Endodermal cell (in vitro differentiated cells): ENCODE measurements at places on chromosomes 1 and 21. TPM values are rescaled to one million over a fixed set of nuclear protein-coding genes. Genes with fewer than 3 reads are reported as not detected.

The DOCK7 gene
- 70.8 and 72.8 TPM in 2 replicates for total RNA-seq

DNA sequence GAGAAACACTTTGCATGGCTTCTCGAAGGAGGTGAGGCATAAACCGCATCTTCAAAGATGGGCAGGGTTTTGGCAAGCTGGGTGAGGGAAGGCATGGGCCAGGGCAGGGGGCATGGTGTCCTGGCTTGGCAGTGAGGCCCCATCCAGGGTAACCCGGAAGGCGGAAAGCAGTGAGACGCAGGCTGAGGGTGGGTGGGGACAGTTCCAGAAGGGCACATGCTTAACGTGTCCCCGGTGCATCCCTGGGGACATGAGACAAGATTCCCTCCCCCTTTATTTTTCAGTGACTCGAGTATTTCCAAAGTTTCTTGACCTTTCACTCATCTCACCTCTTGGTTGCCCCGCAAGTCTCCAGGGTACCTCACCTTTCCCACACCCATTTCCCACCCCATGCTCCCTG, 122.8 kb upstream of the SLC25A33 start:
- no peak overlapping the region for H3K4me3 ChIP-seq
- DNase-seq = no peak
- no peak overlapping the region for H3K27ac ChIP-seq
- H3K27me3 ChIP-seq = no peaks in the 10 kb centered on the region
- no peaks in the 10 kb centered on the region for H3K36me3 ChIP-seq
- H3K4me1 ChIP-seq = peaks cover 5% of the 10 kb centered on the region

- no peak overlapping the region for H3K27ac ChIP-seq
- no peaks in the 10 kb centered on the region for H3K36me3 ChIP-seq
- H3K4me1 ChIP-seq = no peaks in the 10 kb centered on the region
These were observed 1237.5 kb downstream of the AMY1C start for GRCh38 chr1:104987210-104987609.

The NPHS2 gene
- total RNA-seq = not detected in 2 replicates

DNA sequence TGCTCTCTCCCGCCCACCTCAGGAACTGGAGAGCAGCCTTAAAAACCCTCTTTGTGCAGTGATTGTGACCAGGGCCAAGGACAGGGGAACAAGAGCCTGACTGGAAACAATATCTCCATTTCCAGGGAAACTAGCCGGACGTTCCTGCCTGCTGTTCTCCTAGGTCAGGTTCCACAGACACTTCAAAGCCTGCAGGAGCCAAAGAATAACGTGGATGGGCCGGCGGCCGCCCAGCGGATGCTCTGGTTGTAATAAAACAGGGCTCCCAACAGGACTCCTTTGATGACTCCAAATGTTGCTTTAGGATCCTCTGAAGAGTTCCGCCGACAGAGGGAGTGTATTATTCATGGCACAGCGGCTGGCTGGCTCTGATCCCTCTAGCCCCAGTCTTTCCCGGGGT, 162.2 kb downstream of the PLXNA2 start:
- no peak overlapping the region for H3K4me3 ChIP-seq
- peaks cover 90% of the 10 kb centered on the region for H3K36me3 ChIP-seq
- DNase-seq = peak; percentile 75
- H3K27me3 ChIP-seq = no peaks in the 10 kb centered on the region
- H3K27ac ChIP-seq = peak overlapping the region; percentile 4
- H3K4me1 ChIP-seq = peaks cover 33% of the 10 kb centered on the region

DNA sequence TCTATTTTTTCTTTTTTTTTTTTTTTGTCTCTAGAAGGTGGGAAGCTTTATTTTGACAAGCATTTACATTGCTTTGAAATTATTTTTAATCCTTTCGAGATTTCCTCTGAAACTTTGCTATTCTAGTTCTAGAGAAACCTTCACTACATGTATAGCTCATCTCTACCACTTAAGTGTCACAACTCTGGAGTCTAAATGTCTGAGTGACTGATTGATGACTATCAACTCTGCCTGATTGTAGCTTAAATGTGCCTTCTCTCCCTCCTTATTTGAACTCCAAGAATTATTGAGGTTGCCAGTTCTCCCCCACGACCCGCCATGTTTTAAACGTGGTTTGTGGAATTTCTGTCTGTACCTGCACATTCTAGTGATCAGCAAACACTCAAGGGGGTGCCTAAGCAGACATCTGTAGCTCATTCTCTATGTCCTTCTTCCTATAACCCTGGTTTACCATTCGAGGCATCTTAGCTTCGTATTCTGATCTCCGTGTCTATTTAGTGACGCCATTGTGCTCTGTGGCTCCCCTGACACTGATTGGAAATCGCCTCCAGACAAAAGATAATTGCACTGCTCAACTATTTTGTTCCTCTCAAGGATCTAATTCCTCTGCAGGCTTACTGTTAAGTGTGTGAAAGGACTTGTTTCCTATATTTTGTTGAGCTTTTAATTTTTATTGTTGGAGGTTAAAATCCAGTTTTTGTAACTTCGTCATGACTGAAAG, 1570.6 kb downstream of the BRINP3 start:
- no peak overlapping the region for H3K4me3 ChIP-seq
- peaks cover 5% of the 10 kb centered on the region for H3K4me1 ChIP-seq
- no peaks in the 10 kb centered on the region for H3K27me3 ChIP-seq
- no peak overlapping the region for H3K27ac ChIP-seq

- H3K27ac ChIP-seq = no peak overlapping the region
- H3K27me3 ChIP-seq = no peaks in the 10 kb centered on the region
- H3K4me1 ChIP-seq = peaks cover 13% of the 10 kb centered on the region
- peak; percentile 96 for DNase-seq
These were observed 2.7 kb upstream of the SDC3 start for GRCh38 chr1:30911059-30911954.

- peak overlapping the region; percentile 99 for H3K4me3 ChIP-seq
- DNase-seq = no peak
- no peaks in the 10 kb centered on the region for H3K36me3 ChIP-seq
- H3K27ac ChIP-seq = no peak overlapping the region
- H3K27me3 ChIP-seq = no peaks in the 10 kb centered on the region
These were observed 1.8 kb downstream of the EYA3 start for GRCh38 chr1:28086651-28087050.

DNA sequence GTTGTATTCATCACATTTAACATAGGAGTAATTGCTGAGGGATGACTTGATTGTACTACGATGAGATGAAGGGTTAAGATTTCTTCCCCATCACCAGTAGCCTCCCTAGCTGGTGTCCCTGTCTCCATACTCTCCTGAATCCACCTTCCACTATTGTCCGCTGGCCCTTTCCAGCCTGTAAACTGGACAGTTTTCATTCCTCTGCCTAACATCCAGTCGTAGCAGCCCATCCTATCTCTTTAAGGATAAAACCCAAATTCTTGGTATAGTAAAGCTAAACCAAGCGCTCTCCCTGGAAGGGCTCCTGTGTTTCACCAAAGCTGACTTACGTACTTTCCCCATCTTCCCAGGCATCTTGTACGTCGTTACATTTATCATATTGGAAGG, 670 bp downstream of the COX20 start:
- H3K36me3 ChIP-seq = peaks cover 36% of the 10 kb centered on the region
- H3K27ac ChIP-seq = peak overlapping the region; percentile 100
- H3K27me3 ChIP-seq = no peaks in the 10 kb centered on the region

GRCh38 chr1:150406483-150406882, 42.5 kb downstream of the RPRD2 start:
- H3K4me1 ChIP-seq = peaks cover 10% of the 10 kb centered on the region
- no peaks in the 10 kb centered on the region for H3K27me3 ChIP-seq
- H3K27ac ChIP-seq = no peak overlapping the region
- DNase-seq = no peak

- peak; percentile 81 for DNase-seq
- H3K27ac ChIP-seq = no peak overlapping the region
- no peaks in the 10 kb centered on the region for H3K27me3 ChIP-seq
- H3K4me1 ChIP-seq = peaks cover 20% of the 10 kb centered on the region
- H3K4me3 ChIP-seq = peak overlapping the region; percentile 79
- peaks cover 28% of the 10 kb centered on the region for H3K36me3 ChIP-seq
These were observed 1.1 kb downstream of the PUSL1 start for GRCh38 chr1:1309251-1310108.

The GBP5 gene
- not detected in 2 replicates for total RNA-seq
